ENCODE measurements at places on chromosomes 3 and 15.

- no peak for DNase-seq
Measured at GRCh38 chr3:44782891-44783290, 21.3 kb downstream of the KIF15 start.

DNA sequence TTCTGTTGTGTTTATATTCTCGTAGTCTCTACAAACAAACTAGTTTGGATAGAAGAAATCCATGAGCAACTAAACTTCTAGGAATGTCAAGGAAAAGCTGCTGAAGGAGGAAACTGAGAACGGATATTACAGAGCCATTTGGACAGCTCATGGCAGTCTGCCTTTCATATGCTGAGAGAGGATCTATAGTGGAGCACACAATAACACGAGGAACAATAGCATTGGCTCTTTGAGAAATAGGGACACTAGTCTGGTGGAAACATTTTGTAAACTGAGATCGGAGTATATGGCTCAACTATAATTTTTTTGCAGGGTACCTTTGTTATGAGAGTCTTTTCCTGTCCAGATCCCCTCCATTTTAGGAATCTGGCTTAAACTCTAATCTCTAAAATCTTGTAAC, 200.5 kb downstream of the CLSTN2 start:
- no peak for DNase-seq

GRCh38 chr3:45366290-45366689, 22.1 kb upstream of the LARS2 start:
- DNase-seq = no peak

DNA sequence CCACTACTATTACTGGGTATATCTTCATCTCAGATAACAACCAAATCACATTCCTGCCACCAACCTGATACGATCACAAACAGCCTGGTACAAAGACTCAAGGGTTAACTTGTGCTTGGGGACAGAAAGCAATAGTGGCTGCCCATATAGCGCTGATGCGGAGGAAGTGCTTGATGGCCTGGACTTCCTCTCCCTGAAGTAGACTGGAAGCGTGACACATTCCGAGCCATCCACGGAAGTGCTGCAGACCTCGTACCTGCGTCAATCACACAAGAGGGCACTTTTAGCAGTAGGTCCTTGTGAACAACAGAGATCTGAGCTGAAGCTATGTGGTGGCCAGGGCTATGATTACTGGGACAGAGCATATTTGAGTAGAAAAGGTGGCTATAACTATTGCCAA, 17.3 kb upstream of the C3orf62 start:
- DNase-seq = no peak

- DNase-seq = peak; percentile 60
Measured at GRCh38 chr3:120420928-120421551, 29.8 kb downstream of the FSTL1 start.

DNA sequence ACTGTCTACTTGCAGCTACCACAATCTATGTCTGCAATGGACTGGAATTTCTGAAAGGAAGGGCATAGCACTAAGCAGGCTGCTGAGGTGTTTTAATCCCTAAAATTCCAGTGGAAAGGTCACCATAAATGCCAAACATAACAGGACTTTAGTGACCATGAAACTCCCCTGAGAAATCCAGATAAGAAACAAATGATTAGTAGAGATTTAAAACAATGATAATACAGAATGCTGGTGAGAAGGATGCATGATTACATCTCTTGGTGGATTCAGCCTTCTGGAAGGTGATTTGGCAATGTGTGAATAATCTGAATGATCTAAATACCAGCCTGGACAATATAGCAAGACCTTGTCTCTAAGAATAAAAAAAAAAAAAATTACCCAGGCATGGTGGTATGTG, 475.0 kb upstream of the CBLB start:
- DNase-seq = no peak

- DNase-seq = peak; percentile 58
Measured at GRCh38 chr3:184565421-184566211, 4.0 kb downstream of the EPHB3 start.

DNA sequence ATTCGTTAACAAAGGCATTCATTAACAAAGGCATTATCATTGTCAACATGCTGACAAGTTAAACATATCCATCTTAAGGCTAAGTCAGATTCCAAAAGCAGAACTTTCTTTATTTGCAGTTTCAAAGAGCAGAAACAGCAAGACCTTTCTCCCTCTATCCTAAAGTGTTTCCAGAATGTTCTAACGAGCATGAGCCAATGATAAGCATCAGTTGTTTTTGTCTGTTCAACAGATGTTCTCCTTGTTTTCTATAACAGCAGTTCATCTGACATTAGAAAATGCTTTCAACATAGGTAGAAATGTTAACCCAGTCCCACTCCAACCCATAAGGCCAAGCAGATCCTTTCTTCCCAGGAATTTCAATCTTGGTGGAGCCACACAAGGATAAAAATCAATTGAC, 77.6 kb upstream of the POMGNT2 start:
- DNase-seq = no peak

DNA sequence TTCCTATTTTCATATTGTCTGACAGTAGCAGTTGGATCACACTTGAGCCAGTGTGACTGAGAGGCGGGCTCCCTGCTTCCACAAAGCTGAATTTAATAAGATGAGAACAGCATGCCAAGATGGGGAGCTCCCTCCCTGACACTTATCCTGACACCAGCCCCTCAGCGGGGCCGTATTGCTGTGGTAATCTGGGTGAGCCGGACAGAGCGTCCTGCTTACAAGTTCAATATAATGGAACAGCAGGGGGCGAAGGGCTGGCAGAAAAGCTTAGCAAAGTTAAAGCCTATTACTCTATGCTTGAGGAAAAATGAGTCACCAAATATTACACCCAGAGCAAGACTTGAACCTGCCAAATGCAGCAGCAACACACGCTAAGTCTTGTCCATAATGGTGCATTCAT, 163.8 kb upstream of the CMC1 start:
- DNase-seq = no peak

DNA sequence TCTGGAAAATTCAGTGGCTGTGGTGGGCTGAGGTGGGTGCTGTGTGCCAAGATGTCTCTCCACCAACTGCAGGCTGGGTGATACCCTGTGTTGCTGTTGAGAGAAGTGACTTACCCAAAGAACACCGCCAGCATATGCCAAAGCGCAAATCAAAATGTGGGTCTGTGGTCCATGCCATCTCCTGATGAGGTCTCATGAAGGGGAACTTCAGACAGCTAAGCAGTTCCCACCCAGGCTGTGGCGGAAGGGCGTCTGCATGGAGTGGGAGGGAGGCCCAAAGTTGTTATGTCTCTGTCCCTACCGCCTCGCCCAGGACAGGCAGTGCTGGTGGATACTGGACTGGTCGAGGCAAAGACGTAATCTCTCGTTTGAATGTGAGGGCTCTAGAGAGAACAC, 70.9 kb upstream of the PLXNA1 start:
- no peak for DNase-seq

GRCh38 chr15:87227846-87228245, 1028.7 kb downstream of the NTRK3 start:
- no peak for DNase-seq

GRCh38 chr3:12954891-12955650, 113.7 kb upstream of the RPL32 start:
- no peak for DNase-seq

DNA sequence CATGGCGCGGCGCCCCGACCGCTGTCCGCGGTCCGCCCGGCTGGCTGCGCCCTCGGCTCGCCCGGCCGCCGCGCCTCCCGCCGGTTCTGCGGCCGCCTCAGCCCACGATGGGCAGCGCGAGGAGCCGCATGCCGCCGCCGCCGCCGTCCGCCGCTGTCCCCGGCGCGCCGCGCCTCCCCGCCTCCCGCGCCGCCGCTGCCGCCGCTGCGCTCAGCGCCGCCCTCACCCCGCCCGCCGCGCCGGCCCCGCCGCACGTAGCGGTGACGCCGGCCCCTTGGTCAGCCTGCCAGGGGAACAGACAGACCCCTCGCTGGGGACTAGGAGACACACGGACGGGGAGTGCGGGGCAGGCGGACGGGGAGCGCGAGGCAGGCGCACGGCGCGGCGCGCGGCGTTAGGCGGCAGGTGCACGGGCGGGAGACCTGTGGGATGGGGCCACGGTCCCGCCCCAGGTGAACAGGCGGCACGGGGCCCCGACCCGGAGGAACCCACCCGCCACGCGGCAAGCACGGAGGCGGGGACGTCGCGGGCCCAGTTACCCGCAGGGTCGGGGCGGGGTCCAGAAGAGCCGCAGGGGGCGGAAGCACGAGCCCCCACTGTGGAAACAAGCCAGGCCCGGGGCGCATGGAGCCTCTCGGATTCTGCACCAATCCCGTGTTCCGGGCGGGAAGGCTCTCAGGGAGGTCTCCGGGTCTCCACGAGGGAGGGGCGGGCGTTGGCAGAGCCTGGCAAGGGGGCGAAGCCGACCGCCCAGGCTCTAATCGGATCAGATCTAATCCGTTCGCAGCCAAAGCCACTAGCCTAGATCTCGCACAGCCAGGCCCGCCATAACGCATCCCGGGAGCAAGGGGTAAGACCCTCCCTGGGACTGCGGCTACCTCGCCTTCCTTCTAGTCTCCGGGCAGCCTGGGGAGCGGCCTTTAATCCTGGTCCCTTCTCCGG, at the start of gene CSPG5:
Gene CSPG5, minus strand, starts transcription at position 175 of the 942 bp plus-strand sequence. Its CDS starts 172 bp downstream, at position 3.
- no peak for DNase-seq

GRCh38 chr3:50483374-50483773, 20.1 kb downstream of the CACNA2D2 start:
- DNase-seq = no peak

GRCh38 chr3:56822501-56822900, 20.8 kb upstream of the ARHGEF3 start:
- DNase-seq = no peak

GRCh38 chr3:137024348-137024747, 66.6 kb downstream of the IL20RB start:
- DNase-seq = no peak

GRCh38 chr3:89380016-89380415, 272.6 kb downstream of the EPHA3 start:
- DNase-seq = no peak

GRCh38 chr3:179174316-179174715, 26.2 kb downstream of the PIK3CA start:
- no peak for DNase-seq

DNA sequence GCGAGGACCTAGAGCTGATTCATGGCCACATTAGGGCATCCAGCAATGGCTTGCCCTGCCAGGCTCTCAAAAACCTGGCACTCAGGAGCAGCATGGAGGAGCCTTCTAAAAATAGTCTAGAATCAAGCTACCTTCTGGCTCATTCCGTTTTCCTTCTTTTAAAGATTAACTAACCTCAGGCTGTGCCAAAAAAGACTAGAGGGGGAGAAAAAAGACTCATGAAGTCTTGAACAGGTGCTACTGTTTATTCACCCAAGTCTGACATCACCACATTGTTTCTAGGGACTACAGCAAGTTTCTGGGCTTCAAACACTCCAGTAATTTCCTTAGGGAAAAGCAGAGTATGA, 125.8 kb downstream of the TNIK start:
- no peak for DNase-seq

DNA sequence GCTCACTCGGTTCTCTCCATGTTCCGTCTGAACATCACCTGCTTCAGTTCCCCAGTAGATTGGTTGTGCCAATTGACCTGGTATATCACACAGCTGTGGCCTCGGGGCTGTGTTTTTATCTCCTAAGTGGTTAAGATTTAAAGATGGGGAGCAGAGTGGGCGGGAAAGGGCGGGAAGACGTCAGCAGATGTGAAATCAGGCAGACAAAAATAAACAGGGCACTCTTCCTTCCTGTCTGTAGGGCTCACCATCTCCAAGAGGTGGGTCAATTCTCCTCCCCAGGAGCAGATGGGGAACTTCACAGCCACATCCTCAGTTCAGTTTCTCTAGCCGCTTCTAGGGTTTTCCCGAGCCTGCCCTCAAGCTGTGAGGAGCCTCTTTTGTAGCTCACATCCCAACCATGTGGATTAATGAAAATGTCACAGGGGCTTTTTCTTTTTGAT, 26.8 kb upstream of the LIMD1 start:
- no peak for DNase-seq

GRCh38 chr3:12015627-12016026, 11.4 kb downstream of the SYN2 start:
- DNase-seq = no peak

DNA sequence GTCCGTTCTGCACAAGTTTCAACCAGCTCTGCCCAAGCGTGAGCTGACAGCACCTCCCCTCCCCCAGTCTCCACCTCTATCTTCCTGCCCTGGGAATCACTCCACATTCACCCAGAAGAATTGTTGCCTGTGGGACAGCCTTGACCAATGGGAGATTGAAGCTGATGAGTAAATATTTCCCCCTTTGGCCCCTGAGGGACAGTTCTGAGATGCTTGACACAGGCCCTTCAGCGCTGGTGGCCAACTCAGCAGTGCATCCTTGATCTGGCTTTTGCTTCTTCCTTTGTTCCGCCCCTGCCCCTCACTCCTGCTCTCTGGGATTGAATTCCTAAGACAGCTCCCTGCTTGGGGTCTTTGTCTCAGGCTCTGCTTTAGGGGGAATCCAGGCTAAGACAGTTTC, 13.1 kb upstream of the SKIC8 start:
- DNase-seq = no peak

- DNase-seq = no peak
Measured at GRCh38 chr15:67548862-67549651, 6.6 kb downstream of the MAP2K5 start.

- DNase-seq = no peak
Measured at GRCh38 chr3:119019767-119020518, 14.7 kb downstream of the IGSF11 start.

DNA sequence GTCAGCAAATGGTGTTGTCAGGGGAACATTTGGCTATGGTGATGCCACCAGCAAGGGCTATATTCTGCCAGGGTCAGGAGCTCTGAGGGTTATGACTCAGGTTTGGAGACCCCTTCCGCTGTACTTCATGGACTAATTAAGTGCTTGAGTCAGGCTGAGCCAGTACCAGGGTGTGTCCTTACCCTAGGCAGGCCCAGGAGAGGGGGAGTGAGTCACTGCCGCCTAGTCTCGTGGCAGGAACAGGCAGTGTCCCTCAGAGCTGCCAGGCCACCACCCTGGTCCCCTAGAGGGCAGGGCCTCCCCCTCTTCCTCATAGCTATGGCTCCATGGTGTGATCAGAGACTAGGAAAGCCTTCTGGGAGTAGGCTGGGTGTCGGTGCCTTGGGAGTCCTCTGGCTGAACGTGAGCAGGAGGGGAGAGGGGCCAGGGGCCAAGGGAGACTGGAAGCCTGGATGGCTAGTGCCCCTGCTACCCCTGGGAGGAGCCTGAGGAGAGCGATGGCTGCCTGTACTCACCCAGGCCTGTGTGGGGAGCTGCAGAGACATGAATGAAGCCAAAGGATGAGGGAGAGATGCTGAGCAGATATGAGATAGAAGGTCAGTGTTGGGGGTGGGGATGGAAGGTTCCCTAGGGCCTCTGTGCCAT, 10.6 kb downstream of the MAPKAPK3 start:
- peak; percentile 71 for DNase-seq

- no peak for DNase-seq
Measured at GRCh38 chr3:122577409-122578031, at the start of gene PARP15. Gene PARP15, plus strand, starts transcription at chr3:122577650. Its CDS starts 18 bp downstream, at chr3:122577668.

- no peak for DNase-seq
Measured at GRCh38 chr3:165111401-165111800, 33.1 kb upstream of the SI start.

All from SJSA1 (cell line).